ENCODE measurements at places on chromosomes 12 and 14.

- no peak for DNase-seq
Observed at GRCh38 chr12:65510007-65510406, 231.5 kb downstream of the MSRB3 start.

DNA sequence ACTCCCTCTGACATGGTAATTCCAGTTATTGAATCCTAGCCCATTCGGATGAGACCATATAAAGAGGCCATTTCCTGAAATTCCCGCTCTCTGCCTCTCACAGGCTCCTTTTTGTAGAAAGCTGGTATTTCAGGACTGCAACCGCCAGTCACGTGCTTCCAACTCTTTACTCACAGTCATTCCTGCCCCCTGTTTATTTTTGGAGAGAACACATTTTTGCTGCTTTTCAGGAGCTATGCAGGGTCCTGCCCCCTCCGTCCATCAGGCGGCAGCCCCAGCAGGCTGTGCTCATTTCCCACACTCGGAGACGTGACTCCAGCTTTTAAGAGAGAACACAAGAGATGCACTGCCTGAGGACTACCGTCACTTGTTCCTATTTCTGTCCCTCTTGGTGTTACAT, 26.8 kb downstream of the IFT43 start:
- DNase-seq = no peak

DNA sequence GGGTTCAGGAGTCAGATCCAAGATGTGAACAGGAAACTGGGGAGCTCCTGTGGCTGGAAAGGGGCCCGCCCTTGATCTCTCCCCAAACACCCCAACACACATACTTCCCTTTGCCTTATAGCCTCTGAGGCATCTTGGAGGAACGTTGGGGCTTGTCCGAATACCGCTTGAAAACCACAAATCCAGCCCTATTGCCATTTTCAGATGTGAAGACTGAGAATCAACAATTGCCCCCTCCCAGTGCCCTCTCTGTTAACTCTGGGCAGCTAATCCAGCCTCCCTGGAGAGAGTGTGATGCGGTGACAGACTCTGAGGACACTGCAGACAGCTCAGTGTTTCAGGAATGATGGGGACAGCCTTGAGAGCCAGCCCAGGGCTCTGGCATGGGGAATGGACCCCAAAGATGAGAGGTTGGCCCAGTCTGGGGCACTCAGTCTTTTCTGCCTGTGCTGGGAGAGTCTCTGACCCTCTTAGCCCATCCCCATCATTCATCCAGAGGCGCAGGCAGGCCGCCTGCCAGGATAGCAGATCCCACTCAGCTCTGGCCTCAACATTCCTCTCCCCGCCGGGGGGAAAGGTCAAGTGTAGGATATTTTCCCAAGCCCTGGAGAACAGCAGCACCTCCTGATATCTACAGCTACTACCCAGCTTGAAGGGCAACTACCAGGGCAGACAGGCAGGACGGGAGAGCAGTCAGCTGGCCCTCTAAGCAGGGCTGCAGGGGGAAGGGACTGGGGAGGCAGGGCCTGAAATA, 24.6 kb upstream of the LTBP2 start:
- no peak for DNase-seq

DNA sequence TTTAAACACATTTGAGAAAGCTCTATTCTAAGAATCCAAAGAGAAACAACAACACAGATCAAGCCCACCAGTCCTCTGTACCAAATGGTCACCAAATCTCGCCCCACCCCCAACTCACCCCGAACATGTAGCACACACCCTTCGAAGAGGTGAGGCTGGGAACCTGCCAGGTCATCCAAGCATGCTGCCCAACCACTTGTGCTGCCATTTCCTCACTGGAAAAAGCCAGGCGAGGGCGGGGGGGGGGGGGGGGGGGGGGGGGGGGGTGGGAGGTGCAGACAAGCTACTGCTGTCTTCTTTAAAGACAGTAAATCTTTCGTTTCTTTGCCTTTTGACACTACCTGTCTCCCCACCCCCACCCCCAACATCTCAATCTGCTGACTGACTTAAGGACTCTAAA, 59.9 kb downstream of the SETD3 start:
- DNase-seq = no peak

GRCh38 chr12:53500142-53500775, 824 bp upstream of the TARBP2 start:
- no peak for DNase-seq

DNA sequence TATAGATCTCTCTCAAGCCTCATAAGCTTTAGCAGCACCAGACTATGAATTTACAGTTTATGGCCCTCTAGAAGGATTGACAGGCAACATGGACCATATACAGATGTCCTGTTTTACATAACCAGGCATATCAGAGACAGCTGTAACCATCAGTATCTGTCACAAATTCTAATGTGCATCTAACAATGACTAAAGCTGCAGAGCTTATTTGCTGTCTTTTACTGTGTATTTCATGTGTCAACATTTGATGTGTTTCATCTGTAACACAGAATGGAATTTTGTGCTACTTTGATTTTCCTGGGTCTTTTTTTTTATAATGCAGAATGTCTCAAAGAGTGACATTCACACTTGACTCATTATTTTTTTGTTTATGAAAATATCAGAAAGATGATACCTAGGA, 348.3 kb downstream of the SLC16A7 start:
- DNase-seq = no peak

- peak; percentile 73 for DNase-seq
Observed at GRCh38 chr14:76784881-76785280, 23.6 kb downstream of the VASH1 start.

DNA sequence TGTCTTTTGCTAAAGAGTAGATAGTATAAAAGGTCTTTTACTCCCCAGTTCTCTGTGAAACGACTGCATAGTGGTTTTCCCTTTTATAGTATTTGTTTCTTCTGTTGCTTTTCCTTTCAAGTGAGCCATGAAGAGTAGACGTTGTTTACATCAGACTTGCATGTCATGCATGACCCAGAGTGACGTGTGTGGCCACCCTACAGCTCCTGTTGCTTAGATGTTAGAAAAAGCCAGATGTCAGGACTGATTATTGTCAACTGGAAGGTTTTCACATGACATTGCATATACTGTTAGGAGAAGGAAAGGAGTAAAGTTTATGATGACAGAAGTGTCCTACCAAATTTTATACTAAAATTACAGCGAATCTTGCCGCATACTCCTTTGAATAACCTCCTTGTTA, 1.3 kb upstream of the RD3L start:
- DNase-seq = no peak

DNA sequence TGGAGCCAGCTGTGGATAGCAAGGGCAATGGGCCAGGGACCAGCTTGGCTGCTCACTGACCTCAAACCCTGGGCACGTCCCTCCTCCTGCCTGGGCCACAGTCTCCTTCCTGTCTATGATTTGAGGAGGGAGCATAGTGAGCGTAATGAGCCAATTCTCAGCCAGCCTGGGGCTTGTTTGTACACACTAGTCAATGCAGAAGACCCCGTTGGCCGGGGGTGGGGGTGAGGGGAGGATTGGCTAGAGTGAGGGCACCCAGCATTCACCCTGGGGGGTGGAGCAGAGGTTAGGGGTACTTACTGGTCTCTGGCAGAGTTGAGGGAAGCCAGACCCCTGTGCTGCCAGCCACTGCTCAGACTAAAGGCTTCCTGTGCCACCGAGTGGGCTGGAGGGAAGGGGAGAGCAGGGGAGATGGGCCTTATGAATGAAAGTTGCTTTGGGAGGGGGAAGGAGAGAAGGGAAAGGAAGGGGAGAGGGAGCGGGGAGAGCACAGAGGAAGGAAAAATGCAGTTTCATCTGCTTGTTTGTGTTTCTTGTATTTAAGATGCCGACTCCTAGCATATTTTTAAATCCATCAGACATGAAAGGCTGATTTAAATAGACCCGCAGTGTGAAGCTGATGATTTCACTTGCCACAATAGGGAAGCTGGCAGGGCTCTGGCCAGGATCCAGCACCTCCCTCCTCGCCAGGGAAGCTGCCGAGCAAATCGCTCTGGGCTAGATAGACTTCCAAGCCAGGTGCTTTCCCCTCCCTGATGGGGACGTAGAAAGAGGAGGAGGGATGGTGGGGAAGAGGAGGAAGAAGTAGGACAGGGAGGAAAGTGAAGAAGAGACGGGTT, 114.0 kb downstream of the PRMT8 start:
- DNase-seq = no peak

- no peak for DNase-seq
Observed at GRCh38 chr14:88848571-88848970, 24.1 kb downstream of the TTC8 start.

DNA sequence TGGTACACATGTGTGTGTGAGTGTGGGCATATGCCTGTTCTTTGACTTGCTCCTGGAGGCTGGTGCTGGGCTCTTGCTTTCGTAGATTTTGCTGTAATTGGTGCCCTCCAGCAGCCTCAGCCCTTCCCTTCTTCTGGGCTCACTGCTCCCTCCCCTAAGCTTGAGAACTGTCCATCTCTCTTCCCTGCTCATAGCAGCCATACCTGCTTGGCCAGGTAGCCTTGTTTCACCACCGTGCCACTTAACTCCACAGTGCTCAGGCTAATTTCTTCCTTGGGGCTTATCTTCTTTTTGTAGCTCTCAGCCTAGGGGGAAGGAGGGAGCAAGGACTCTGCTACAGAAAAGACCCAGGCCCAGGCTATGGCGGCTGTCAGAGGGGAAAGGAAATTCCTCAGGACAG, 19.8 kb downstream of the PLEK2 start:
- no peak for DNase-seq

- DNase-seq = no peak
Observed at GRCh38 chr14:31110872-31111271, 84.7 kb upstream of the STRN3 start.
